Fibroblast of skin of scalp (primary cell): ENCODE measurements at places on chromosomes 7 and 10.

DNA sequence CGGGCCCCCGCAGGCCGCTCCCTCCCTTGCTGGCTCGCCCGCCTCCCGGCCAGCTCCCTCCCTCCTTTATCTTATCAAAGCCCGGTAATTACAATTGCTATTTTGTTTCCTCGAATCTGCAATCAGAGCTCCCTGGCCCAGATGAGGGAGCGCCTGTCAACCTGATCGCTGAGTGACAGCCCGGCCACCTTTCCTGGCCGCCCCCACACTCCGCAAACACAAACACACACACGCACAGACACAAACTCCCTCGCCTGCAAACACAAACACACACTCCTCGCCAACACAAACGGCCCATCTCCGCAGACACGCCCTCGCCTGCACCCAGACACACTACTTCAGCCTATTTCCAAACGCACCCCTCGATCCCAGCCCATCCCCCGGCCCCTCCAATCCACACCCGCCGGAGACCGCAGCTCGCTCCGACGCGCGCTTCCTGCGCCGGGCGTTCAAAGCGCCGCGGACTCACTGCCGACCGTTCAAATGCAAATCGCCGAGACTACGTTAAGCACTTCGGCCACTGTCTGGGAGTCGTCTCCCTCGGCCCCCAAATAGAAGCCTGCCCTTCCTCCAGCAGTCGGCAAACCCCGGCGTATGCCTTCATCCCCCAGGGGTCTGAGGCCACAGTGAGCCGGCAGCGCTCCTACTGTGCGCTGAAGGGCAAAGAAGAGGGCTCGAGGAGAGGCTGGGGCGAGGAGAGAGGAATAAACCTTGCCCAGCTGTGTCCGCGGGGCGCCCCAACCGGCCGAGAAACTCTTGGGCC, 3.0 kb upstream of the FGF8 start:
- DNase-seq: no peak

DNA sequence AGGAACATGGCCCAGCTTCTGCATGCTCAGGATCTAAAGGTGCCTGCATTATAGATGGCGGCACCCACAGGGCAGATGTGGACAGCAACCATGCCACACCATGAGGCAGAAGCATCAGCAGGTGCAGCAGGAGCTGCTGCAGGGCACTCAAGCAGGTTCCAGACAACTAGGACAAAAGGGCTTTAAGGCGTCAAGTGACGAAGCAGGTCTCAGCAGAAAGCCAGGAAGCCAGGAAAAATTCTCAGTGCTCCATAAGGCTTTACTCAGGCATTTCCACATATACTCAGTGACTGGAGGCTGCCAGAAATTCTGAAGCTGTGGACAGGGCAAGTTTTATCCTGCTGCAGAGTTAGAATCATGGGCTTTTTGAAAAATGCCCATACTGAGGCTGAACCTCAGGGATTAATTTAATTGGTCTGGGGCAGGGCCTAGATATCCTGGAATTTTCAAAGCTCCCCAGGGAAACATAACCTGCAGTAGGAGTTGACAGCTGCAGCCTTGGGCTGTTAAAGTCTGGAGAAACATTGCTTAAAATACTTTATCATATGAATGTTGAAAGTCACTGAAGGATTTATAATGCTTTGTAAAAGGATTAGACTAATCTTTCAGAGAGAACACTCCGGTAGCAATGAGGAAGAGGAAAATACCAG, 68.1 kb upstream of the RNF148 start:
- DNase-seq: no peak

DNA sequence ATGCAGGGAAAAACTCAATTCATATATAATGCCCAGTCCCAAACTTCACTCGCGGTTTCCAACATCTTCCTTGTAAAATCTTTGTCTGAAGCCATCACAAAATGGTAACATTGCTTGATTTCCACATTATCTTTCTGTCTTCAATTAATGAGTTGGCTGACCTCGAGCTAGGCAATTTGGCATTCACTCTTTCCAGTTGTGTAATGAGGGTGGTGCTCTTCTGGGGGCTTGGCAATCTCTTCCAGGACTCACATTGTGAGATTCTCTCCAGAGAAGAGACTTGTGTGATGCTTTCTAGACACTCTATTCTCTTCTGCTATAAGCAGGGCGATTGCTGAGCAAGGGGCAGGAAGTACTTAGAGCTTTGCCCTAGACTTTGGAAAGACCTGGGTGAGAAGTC, 179.5 kb downstream of the JCAD start:
- DNase-seq: no peak

DNA sequence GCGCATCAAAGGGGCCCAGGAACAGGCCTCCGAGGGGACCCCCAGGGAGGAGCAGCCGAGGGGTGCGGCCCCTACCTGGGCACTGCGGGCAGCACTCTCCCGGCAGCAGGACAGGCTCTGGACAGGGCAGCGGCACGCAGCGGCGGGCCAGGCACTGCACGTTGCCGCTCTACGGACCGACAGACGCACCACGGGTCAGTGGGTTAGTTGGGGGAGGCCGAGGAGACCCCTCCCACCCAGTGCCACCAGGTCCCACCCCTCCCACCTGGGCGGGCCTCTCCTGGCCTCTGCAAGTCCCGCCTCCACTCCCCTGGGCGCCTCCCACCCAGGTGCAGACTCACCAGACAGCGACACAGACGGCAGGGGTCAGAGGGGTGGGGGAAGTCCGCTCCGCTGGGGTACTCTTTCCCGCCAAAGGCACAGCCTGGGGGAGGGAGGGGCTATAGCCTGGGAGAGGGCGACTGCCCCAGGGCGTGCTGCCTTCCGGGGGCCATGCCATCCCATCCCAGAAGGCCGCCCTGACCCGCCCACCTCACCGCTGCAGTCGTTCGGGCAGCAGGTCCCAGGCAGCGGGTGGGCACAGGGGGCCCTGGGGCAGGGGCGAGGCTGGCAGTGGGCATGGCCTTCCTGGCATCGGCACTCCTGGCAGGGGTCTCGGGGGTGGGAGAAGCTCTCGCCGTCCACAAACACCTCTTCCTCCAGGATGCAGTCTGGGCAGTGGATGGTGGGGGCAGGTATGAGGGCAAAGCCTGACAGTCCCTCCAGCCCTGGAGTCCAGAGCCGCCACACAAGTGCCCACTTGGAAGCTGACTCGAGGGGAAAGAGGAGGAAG, 19.2 kb downstream of the KCP start:
- no peak for DNase-seq
